ENCODE measurements at places on chromosomes 13 and 19.

- no peak for DNase-seq
These were observed 53.9 kb downstream of the RBM26 start for GRCh38 chr13:79352107-79352506.

DNA sequence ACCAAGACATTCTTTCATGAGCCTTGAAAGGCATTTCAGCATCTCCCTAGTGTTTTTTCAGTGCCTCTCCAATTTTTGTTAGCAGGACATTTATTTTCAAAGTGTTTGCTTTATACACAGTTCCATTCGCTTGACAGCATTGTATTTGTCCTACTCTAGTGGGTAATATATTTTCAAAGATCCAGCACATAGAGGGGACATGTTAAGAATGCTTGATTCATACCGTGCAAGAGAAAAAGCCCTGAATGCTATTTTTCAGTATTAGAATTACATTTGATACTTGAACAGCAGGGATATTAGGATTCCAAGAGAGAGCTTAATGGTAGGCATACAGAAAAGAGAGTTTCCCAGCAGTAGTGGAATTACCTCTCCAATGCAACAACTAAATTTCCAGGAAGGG, 21.3 kb downstream of the ERICH6B start:
- DNase-seq: no peak

GRCh38 chr13:36345438-36346221, 564 bp downstream of the SPART start:
- peak; percentile 24 for DNase-seq

DNA sequence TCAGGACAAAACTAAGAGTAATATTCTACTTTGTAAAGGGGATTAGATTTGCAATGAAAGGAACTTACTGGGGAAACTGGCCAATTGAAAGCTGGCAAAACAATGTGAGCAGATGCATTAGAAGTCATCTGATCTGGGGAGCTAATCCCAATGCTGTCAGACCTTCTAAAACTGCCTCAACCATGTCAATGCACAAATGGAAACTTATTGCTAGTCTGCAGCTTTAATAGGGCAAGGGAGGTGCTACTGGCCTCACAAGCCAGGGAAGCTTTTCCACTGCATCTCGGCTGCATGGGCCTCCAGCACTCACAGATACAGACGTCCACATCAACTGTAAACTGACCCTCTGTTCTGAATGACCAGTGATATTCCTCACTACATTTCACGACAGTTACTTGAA, 154.2 kb downstream of the LHFPL6 start:
- DNase-seq: no peak

DNA sequence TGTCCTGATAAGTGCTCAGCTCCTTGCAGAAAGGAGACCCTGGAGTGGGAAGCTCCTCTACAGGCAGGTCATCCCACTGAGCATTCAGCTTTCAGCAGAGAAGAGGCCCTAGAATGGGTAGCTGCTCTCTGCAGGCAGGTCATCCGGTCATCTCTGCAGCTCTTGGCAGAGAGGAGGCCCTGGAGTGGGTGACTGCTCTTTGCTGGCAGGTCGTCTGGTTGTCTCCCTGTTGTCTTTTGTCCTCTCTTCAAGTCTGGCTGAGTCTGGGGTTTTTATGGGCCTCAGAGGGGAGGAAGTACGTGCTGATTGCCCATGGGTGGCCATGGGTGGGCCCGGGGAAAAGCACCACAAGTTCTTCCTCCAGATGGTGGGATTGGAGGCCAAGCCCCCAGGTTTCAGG, 250.3 kb upstream of the EDNRB start:
- DNase-seq: no peak

DNA sequence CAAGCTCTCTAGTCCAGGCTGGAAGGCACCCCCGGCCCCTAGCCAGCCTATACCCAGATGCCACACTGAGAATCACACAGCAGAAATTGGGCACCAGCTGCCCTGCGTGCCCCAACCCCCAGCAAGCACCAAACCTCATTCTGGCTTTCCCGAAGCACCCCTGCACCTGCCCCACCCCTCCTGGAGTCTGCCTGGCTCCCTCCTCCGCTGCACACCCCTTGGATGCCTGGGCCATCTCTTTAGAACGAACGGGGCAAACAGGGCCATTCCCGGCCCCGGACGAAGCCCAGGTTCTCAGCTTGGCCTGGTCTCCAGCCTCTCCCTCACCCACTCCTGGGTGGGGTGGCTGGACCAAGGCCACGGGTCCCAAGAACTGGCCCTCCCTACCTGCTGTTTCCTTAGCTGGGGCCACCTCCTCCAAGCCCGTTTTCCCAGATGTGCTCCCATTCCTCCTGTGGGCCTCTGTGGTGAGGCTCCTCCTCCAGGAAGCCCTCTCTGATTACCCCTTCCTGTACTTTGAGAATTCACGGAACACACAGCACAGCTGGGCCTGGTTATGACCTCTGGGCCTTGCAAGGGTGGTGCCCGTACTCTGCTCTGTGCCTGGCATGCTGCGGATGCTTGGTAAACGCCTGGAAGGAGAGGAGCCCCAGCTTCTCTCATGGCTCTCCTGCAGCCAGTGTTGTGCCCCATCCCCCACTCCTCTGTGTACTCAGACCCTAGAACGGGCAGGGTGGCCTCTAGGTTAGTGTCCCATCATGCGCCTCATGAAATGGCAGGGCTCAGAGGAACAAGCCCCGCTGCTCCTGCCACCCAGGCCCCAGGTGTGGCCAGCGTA, 21.4 kb downstream of the CEBPG start:
- no peak for DNase-seq

- no peak for DNase-seq
These were observed 4.3 kb downstream of the KIRREL2 start for GRCh38 chr19:35860818-35861639.

DNA sequence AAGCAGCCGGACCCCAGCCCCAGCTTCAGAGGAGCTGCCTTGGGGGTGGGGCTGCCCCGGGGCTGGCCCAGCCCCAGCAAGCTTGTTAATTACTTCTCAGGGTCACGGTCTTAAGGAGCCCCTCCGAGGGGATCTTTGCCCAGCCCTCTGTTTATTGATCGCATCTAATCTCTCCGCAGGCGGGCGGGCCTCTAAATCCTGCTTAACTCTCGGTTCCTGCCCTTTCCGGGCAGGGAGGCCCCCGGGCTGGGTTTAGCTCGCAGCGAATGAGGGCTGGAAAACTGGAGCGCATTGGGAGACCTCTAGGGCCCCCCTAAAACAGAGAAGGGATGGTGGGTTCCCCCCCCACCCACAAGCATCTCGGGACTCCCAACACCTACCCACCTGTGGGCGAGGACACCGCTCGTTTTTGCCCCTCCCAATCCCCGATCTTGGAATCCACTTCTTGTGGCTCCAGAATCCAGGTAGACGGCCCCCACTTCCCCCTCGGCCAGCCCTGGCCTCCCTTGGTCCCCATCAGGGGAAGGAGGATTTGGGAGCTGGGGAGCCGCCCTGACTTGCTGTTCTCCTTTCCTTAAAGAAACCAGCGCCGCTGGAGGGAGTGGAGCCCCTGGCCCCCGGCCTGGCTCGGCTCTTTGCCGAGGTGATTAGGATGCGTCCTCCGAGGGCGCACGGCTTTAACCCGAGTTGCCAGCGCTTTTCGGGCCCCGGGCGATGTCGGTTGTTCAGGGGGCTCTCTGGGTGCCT, 59.5 kb upstream of the ADGRL1 start:
- DNase-seq: no peak

GRCh38 chr13:40813667-40814454, 24.4 kb downstream of the SLC25A15 start:
- peak; percentile 4 for DNase-seq

DNA sequence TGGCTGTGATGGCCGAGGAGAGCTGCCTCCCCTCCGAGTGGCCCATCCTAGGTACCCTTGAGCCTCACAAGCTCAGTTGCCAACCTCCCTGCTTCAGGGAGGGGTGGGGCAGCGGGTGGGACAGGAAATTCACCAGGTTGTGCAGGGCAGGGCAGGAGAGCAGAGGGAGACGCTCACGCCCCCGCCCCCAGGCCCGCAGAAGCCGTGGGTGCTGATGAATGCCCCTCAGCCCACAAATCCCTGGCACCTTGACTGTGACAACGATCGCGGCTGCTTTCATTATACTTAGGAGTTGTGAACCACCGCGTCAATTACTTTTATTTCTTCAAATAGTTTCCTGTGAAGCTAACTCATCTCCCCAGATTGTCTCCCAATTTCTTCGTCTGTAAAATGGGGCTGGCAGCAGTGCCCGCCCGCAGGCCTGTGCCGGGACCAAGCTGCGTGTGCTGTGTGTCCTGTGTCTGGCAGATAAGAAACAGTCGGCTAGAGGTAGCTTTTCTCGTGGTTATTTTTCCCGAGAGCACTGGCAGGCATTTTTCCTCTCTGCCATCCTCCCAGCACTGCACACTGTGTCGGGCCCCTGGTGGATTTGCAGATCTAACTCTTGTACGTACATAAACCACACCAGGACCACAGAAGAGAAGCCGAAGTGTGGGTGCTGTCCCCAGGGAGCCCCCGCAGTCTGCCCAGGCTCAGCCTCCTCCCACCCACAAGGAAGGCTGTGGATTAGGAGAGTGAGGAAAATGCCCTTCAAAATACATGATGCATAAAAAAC, 7.9 kb upstream of the RASA3 start:
- peak; percentile 60 for DNase-seq

- DNase-seq: no peak
These were observed 8.8 kb downstream of the NKPD1 start for GRCh38 chr19:45151821-45152503.

DNA sequence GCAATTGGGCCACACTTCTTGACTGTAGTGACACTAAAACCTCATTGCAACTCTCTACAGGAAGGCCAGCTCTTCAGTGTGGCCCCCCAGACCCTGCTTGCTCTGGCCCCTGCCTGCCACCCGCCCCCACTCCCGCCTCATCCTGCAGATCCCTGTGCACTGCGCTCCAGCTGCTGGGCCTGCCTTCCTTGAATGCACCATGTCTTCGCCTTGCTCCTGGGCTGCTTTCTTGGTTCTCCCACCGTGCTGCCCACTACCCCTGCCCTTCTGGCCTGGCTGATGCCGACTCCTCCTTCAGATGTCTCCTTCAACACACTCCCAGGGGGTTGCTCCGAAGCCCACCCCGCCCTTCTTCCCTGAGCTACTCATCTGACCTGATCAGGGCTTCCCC, 98.2 kb downstream of the SIPA1L3 start:
- DNase-seq: no peak

DNA sequence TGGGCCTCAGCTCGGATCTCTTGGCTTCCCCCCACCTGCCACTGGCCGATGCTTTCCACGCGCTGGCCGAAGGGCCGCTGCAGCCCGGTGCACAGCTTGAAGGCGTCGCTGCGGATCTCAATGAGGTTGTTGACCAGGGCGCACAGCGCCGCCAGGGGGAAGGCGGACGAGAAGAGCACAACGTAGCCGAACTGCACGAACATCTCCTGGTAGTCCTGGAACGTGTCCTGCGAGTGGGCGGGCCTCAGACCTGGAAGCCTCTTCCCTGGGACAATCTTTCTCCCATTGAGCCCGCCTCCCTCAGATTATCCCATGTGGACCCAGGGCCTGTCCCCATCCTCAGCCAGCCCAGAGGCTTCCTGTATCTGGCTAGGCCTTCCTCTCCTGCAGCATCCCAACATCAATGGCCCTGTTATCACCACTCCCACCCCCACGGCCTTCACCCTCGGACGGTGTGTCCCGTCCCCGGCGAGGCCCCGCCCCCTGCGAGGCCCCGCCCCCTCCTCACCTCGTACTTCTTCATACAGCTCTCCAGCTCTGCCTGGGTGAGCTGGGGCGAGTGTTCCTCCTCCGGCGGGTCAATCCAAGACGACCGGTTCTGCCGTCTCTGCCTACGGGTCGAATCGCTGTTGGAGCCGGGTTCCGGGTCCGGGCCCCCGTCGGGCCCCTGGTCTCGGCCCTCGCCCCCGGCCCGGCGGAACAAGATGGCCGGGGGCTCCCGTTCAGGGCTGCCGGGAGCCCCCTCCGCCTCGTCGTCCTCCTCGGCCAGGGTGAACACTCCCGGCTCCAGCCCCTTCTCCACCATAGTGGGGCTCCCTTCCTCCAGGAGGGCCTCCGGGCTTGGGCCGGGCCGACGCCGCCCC, 6.8 kb downstream of the ANO8 start:
- DNase-seq: peak; percentile 64

- DNase-seq: no peak
These were observed 5.8 kb downstream of the CRYL1 start for GRCh38 chr13:20519875-20520274.

- no peak for DNase-seq
These were observed 108.6 kb downstream of the TNFRSF19 start for GRCh38 chr13:23678795-23679194.

DNA sequence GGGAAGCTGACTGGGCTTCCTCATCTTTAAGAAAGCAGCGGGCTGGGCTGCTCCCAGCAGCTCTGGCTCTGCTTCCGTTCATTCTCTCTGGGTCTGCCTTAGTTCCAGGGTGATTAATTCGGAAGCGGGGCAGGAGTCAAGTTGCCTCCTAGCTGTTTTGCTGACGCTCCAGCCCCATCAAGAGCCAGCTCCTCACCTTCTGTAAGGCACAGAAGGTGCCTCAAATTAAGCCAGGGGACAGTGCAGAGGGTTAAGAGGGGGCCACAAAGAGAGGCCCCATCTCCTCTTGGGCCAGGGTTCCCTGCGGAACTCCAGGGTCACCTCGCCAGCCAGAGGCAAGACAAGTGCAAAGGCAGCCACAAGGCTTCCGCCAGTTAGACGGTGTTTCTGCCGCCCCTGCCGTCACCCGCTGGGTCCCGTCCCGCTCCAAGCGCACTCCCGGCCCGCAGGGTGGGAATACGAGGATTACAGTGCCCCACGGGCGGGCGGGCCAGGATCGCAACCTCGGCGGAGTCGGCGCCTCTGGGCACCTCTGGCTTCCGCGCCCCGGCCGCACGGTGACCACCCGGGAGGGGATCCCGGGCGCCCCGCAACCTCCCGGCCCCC, 508 bp downstream of the SLC15A1 start:
- DNase-seq: no peak

- no peak for DNase-seq
These were observed 997 bp upstream of the ZNF446 start for GRCh38 chr19:58474997-58475713.

DNA sequence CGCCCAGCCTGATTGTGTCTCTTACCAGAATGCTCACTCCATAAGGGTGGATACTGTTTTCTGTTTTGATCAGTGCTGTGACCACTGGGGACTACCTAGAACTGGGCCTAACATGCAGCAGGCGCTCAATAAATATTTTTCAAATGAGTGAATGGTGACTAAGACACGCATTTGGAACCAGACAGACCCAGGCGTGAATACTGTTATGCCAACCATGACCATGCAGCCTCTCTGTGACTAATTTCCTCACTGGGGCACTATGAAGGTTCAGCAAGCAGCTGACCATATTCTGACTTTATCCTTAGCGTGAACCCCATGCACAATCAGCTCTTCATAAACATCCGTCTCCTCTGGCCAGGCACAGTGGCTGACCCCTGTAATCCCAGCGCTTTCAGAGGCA, 13.0 kb upstream of the SPC24 start:
- DNase-seq: no peak

DNA sequence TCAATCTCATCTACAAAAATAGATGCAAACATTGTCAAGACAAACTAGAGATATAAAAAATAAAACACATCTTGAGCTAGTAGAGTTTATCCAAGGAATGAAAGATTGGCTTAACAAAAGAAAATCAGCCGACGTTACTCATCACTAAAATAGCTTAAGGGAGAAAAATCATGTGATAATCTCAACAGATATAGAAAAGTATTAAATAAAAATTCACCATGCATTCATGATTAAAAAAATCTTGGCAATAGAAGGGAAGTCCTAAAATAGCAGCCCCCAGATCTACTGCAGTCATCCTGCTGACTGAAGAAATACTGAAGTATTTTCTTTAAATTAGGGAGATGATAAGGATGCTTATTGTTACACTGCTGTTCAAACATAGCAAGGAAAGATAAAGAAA, 12.6 kb upstream of the DCLK1 start:
- DNase-seq: no peak

- DNase-seq: peak; percentile 29
These were observed 12.4 kb upstream of the ELAVL1 start for GRCh38 chr19:8017808-8018207.
